NCI-H146 (cell line): ENCODE measurements at places on chromosomes 16 and 17.

- no peak for DNase-seq
Observed at GRCh38 chr17:62696726-62697490, 69.4 kb downstream of the MRC2 start.

DNA sequence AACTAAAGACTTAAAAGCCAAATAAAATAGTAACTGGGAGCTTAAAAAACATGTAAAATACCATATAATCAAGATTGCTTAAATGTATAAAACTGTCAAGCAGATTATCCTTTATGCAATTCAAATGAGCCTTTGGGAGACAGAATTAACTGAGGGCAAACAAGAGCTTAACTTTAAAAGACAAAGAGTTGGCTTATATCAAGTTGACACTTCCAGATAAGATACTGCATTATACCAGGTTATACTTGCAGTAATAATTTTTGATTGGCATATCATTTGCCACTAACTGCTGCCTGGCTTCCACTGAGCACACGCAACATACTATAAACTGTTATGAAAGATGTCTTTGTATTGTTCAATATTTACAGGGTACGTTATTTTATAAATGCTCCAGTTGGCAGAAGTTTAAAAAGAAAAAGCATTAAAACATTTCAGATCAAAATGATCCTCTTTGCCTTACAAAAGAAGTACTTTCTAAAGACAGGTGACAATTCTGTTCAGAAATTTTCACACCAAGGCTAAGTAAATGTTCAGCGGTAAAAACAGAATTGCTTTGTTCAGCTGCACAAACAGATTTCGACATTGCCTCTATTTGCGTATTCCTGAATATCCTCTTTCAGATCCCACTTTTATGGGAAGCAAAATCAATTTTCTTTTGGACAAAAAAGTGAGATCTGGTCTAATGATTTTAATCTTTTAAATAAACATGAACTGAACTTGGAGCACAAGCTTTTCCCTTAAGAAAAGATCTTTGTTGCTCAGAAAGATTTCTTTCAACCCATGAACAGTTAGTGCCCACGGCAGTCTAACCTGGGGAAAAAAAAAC lies 50.7 kb downstream of the TOX3 start:
- DNase-seq = peak; percentile 80

DNA sequence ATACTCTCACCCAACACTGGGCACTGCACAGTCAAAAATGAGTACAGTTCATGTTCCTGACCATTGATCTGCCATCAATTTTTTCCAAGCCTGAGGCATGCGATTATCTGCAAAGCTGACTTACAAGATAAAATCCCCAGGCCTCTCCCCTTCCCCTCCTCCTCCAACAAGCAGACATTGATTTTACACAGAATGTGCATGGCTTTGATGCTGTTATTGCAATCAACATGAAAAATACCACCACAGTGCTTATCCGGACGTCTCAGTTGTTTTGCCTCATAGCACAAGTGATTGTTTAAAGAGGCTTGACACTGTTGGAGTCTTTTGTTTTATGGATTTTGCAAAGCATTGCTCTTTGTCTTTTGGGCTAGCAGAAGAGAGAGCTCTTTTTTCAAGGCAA lies 163.8 kb downstream of the TOX3 start:
- peak; percentile 23 for DNase-seq

GRCh38 chr17:50831471-50831928 lies 3.9 kb upstream of the WFIKKN2 start:
- no peak for DNase-seq

DNA sequence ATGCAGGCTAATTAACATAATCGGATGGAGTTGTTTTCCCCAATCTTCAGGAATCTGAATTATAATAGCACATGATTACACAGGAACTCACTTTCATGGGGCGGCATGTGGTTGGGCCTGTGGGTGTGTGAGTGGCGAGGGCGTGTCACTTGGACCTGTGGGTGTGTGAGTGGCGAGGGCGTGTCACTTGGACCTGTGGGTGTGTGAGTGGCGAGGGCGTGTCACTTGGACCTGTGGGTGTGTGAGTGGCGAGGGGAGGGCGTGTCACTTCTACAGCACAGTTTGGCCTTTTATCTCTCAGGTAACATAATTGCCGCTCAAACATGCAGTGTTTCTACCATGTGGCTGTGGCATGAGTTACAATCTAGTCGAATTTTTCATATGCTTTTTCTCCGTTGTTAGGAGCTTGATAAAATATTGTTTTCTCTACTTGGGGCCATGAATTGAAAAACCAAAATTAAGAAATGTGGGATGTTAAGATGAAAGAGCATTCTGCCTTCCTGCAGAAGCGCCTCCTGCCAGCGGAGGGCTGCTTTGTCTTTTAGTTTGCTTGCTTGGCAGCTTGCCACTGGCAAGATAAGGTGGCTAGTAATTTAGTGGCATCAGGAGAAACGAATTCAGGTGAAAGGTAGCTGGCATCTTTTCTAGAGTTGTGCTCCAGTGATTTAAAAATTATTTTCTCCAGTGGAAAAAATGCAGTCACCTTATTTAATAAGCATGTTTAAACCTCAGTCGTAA lies 36.2 kb downstream of the USP10 start:
- peak; percentile 68 for DNase-seq

DNA sequence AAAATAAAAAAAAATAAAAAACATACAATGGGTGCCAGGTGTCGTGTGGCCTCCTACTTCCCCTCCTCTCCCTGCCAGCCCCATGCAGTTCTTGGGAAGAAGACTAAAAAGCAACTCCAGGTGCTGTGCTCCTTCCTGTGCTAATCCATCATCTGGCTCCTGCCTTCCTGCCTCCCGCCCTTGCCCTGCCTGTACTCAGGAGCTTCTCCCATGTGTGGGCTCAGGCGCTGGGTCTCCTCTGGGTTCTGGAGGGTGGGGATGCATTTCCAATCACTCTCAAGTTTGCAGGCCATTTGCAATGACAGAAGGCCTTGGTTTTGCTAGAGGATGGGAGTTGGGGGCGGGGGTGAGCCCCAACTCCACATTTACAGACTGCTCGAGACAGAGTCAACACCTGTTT lies 122.9 kb downstream of the SDK2 start:
- no peak for DNase-seq

DNA sequence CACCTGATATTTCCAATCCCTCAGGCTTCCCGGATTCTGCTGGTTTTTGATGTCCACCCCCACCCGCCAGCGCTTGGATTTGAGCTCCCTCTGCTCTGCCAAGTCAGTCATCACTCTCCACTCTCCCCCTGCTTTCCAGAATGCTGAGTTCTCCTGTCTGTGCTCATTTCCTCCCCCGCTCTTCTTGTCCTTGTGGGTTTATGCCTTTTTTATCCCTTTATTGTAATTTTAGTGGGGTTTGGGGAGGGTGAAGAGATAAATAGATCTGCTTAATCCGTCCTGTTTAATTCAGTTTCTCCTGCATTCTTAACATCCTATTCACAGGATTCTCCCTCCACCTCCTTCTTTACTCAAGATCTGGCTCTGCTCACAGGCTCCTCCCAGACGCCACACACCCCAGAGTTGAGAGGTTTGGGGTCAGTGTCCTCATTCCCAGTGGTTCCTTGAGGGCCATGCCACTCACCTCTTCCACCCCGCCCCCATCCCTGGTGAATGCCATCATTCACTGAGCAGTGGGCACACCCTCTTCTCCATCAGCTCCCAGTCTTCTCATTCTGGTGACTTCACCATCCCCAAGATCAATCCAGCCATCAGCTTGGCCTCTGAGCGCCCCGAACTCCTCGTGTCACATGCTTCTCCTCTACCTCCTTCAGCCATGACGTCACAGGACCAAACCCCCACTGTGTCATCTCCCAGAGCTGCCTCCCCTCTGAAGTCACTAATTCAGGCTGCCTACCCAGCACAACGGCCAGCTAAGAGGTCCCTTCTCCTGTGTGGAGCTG lies 15.1 kb upstream of the GUCY2D start:
- DNase-seq = no peak

DNA sequence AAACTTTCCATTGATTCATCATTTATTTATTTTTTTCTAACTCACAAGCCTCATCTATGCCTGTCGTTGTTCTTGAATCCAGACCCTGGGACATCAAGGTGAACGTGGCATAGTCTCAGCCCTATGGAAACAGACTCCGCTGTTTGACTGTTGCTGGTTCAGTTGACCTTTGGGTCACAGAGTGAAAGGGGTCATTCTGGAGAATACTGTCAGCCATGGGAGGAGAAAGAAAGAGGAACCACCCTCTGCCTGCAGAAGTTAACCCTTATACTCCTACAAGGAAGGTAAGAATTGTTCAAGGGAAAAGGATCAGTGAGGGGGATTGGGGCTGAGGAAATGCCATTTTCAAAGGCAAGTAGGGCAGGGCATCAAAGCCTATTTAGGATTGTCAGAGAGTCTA lies 387.6 kb upstream of the MAF start:
- DNase-seq = no peak

DNA sequence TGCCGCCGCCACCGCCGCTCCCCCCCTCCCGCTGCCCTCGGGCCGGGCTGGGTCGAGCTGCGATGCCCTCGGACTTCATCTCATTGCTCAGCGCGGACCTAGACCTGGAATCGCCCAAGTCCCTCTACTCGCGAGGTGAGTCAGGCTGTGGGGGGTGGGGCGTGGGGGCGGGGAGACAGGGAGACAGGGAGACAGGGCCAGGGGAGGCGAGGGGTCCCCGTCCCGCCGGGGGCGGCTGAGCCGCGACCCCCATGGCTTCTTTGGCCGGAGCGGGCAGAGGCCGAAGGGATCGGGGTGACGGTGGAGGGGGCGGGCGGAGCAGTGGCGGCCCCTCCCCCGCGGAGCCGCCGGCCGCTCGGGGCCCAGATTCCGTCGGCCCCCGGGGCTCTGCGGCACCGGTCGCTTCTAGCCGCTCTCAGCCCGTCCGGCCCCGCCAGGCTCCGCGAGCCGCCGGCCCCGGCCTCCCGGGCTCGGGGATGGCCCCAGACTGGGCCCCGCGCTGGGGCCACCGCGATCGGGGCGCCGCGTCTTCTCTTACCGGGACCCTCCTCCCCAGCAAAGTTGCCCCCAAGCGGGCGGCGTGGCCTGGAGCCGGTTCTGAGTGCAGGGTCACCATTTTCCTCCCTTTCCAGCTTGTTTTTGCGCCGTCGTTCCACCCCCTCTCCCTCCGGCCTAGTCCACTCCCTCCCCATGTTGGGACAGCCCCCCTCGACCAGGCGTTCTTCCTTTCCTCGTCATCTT lies 644 bp downstream of the NFAT5 start:
- peak; percentile 46 for DNase-seq

DNA sequence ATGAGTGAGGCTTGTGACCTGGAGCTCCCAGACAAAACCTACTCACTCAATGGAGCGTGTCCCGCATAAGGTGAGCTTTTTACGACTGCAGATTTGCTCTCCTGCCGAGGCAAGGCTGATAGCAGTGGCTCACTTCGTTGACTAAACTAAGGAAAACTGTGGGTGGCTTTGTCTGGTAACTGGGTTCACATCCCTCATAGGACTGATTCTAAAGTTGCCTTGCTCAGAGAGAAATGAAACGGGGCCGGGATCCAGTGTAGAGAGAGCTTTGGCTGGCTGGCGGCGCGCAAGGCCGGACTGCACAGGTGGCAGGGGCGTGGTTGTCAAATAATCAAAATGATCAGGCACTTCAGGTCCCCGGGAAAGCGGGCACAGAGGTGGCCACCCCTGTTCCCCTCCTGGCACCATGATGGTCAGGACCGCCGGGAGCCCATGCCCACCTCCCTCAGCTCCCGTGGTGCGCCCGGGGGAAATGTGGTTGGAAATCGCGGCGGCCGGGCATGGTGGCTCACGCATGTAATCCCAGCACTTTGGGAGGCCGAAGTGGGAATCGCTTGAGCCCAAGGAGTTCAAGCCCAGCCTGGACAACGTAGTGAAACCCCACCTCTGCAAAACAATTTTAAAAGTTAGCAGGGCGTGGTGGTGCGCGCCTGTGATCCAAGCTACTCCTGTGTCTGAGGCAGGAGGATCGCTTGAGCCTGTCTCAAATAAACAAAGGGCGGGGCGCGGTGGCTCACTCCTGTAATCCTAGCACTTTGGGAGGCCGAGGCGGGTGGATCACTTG lies 26.6 kb upstream of the OR1F1 start:
- peak; percentile 79 for DNase-seq

DNA sequence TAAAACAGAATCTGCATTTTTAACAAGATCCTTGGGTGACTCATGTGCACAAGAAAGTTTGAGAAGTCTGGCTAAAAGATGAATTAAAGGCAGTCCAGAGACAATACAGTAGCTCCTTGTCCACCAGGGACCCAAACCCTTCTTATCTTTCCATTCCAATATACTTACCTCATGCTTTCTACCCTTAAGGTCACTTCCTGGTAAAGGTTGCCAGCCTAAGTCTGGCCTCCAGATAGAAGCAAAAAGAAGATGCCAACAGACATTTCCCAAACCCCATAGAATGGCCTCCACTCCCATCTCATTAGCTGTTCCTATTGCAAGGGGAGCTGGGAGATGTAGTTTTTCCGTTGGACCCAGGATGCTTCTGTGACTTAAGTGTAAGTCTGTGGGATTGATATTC lies 101.4 kb upstream of the XYLT1 start:
- no peak for DNase-seq

GRCh38 chr16:31475946-31476302 lies 4.0 kb downstream of the TGFB1I1 start:
- no peak for DNase-seq

- no peak for DNase-seq
Observed at GRCh38 chr16:65697065-65697464, 575.2 kb upstream of the CDH11 start.

DNA sequence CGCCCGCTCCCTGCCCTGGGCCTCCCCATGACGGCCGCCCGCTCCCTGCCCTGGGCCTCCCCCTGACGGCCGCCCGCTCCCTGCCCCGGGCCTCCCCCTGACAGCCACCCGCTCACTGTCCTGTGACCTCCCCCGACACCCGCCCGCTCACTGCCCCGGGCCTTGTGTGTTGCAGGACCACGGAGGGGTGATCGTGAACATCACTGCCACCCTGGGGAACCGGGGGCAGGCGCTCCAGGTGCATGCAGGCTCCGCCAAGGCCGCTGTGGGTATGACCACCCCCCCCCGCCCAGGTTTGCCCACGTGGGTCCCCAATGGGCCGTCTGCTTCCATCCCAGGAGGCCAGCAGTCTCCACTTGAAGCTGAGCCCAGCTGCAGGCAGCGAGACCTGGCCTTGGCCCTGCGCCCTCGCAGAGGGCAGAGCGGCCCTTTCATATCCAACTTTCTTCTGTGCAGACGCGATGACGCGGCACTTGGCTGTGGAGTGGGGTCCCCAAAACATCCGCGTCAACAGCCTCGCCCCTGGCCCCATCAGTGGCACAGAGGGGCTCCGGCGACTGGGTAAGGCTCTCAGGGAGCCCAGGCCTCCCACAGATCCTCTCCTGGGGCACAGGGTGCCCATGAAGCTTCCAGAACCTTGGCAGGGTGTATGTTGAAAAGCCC lies 9.0 kb downstream of the DECR2 start:
- no peak for DNase-seq

GRCh38 chr17:66971264-66971663 lies 6.8 kb downstream of the CACNG4 start:
- DNase-seq = no peak

GRCh38 chr17:28841901-28842281 lies 699 bp downstream of the FAM222B start:
- DNase-seq = no peak

DNA sequence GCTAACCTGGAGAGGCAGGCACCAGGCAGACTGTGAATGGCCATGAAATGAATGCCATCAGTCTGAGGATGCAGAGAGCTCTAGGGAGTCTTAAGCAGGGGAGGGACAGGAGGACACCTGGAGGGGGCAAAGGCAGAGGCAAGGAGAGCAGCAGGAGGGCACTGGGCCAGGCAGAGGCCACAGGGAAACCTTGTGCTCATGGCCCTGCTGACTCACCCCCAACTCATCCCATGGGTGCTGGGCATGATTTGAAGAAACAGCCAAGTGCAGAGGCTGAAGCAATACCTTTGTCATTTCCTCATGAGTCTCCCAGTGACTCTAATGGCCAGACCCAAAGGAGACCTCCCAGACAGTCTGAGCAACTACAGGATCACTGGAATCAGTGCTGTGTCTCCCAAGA lies 141.4 kb downstream of the TMEM132E start:
- DNase-seq = no peak

GRCh38 chr16:3089717-3090592 lies 9.1 kb downstream of the ZSCAN10 start:
- DNase-seq = peak; percentile 24
